ENCODE measurements at places on chromosomes 16 and 17.

DNA sequence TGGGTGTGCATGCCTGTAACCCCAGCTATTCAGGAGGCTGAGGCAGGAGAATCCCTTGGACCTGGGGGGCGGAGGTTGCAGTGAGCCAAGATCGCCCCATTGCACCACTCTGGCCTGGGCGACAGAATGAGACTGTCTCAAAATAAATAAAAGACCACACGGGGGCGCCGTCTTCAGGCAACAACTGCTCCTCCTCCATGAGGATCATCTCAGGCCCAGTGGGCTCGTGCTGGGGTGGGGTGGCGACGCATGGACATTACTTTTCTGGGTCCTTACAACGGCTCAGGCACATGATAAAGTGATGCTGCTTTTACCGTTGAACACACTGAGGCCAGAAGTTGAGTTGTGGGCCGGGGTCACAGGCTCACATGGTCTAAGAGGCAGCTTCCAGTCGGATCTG is 56.2 kb downstream of the PRMT7 start:
- peak; percentile 65 for DNase-seq

GRCh38 chr16:82639263-82639662 is 12.5 kb downstream of the CDH13 start:
- no peak for DNase-seq

- DNase-seq: no peak
Observed at GRCh38 chr17:80845863-80846671, 145.6 kb upstream of the CHMP6 start.

- DNase-seq: peak; percentile 74
Observed at GRCh38 chr17:76408037-76408849, 23.8 kb downstream of the SPHK1 start.

GRCh38 chr17:47643116-47643515 is 6.6 kb upstream of the KPNB1 start:
- DNase-seq: no peak

- DNase-seq: no peak
Observed at GRCh38 chr16:55058576-55058975, 127.9 kb downstream of the IRX5 start.

DNA sequence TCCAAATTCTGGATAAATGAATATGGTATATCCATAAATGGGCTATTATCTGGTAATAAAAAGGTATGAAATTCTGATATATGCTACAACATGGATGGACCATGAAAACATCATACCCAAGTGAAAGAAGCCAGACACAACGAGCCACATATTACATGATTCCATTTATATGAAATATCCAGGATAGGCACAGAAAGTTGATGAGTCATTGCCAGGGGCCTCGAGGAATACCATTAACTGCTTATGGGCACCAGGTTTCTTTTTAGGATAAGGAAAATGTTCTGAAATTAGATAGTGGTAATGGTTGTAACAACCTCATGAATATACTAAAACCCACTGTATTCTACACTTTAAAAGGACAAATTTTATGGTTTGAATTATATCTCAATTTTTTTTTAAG is 123.2 kb downstream of the PITPNC1 start:
- DNase-seq: no peak

- DNase-seq: no peak
Observed at GRCh38 chr16:48525201-48526057, 84.6 kb downstream of the N4BP1 start.

DNA sequence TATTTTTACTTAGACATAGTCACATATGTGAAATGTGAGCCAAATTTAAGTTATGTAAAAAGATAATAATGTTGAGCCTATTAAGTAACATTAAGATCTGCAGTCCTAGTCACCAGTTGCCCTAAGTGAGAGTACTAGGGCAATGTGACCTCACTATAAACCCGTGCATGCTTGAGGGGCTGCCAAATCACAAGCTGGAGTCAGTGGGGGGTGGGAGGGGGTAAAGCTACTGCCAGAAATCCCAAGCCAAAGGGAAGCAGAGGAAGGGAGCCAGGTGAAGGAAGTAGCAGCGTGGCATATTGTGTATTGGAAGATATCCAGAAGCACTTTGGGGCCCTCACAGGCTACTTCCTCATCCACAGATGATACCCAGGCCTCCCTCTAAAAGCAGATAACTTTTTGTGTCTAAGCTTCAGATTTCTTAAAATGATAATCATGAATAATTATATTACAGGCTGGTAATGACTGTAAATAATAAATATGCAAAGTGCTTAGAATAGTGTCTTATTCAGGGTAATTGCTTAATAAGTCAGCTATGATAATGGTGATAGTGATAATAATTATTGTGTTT is 134.1 kb downstream of the CA10 start:
- no peak for DNase-seq

DNA sequence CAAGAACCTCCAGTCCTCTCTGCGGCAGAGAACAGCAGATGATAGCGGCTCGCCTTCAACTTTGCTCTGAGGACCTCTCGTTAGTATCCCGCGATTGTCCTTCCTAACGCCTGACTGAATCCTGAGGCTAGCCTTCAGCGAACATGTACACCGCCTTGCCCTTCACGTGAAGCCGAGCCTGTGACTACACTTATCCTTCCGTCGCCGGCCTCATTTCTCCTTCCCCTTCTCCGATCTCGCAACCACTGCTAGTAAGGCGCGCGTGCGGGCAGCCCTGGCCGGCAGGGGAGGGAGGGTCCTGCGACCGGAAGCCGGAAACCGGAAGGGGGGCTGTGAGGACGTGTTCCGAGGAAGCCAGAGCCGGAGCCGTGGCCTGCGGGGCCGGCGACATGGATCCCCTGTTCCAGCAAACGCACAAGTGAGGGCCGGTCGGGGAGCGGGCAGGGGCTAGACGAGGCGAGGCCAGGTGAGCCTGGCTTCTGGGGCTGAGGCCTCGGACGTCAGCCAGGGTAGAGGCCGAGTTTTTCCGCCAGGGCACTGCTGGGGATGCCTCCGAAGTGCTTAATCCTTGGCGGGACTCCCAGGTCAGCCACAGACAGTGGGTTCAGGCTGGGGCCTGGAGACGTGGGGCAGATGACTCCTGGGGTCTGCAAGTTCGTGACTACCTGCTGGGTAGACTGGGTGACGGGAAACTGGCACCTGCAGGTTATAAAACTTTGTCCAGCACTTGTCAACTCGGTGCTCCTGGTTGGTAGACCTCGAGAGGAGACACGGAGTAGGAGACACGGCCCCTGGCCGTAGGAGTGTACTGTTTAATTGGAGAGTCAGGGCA is at the start of gene GOSR2:
TSS of gene GOSR2 (plus strand) at position 357 of the 832 bp plus-strand sequence. CDS start at position 390, 33 bp downstream.
- DNase-seq: peak; percentile 94

DNA sequence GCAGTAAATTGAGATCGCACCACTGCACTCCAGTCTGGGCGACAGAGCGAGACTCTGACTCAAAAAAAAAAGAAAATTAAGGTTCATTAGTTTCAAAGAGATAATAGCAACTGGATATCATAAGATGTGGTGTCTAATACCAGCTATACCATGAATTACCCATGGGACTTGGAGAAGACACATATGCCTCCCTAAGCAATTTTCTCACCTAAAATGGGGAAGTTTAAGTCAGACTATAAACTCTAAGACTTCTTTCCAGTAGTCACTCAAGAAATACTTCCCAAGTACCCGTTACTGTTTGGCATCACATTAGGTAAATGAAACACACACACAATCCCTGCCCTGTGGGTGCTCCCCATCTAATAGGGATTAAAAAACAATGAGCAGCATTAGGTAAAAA is 22.6 kb downstream of the SMURF2 start:
- no peak for DNase-seq

DNA sequence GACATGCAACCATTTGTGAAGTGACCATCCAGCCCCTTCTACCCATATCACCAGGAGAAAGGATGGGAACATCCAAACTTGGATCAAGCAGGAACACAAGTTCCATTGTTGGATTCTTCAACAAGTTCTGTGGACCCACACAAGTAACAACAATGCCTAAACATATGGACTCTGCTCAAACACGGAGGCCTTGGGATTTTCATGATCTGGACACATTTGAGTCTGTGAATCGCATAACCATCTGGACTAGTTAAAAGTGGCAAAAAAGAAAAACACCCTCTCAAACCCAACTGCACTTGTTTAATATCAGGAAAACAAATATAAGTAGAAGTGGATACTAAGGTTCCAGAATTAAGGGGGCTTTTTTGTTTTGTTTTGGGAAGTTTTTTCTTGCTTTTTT is 70.8 kb downstream of the TOX3 start:
- no peak for DNase-seq

DNA sequence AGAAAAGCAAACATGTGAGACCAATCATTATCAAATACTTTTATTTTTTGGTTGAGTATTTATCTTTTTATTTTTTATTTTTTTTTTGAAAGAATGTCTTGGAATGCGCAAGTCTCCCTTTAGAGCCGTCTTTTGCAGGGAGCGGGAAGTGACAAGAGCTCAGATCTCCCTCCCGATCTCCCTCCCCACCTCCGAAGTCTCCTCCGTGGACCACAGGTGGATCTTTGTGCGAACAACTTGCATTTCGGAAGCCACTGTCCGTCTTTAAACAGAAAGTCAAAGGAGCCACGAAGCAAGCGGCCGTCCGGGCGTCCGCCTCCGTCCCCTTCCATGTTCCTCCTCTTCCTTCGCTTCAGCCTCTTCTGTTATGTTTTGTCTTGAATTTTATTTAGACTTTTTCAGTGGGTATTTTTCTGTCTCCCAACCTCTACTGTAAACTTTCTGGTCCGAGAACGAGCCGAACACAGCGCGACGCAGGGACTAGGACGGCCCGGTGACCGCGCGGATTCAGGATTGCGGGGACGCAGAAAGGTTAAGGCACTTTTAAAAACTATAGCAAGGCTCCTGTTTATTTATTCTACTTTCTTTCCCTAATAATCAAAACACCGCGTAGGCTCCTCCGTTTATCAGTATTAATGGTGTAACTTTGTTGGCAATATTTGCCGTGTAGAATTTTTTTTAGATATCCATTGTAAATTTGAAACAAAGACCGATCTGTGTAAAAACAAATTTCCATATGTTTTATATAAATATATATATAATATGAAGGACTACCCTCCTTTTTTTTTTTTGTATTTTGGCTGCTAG is 3.3 kb downstream of the FOXF1 start:
- no peak for DNase-seq

DNA sequence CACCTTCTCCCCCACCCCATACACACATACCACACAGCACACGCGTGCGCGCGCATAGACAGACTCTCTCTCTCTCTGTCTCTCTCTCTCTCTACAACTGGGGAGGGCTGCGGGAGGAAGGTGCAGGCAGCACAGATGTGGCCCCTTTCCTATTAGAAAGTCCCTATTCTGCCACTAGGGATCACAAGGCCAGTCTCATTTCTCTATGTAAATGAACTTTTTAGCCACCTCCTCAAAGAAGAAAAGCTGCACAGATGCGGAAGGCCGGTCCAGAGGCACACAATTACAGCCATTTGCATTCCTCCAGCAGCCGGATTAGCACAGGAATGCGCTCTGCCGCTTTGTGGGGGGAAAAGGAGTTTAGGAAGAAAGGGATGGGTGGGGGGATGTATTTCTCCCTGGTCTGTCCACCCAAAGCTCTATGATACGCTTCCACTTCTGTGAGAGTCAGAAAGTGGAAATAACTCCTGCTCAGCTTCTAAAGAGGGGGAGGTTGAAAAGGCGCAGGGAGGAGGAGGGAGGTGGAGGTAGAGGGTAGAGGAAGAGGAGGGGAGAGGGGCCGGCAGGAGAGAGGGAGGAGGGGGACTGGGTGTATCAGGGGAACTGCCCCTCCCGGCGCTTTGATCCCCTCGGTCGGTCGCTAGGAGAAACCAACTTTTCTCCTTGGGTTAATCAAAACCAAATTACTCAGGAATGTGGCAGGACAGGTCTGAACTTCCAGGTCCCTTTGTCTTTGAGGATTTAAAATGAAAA is 11.7 kb downstream of the ZFHX3 start:
- DNase-seq: no peak

- DNase-seq: no peak
Observed at GRCh38 chr17:31425282-31426040, 34.0 kb downstream of the RAB11FIP4 start.

- no peak for DNase-seq
Observed at GRCh38 chr16:78892951-78893733, 707.4 kb downstream of the MAF start.

- no peak for DNase-seq
Observed at GRCh38 chr17:688100-688989, 26.3 kb downstream of the VPS53 start.

DNA sequence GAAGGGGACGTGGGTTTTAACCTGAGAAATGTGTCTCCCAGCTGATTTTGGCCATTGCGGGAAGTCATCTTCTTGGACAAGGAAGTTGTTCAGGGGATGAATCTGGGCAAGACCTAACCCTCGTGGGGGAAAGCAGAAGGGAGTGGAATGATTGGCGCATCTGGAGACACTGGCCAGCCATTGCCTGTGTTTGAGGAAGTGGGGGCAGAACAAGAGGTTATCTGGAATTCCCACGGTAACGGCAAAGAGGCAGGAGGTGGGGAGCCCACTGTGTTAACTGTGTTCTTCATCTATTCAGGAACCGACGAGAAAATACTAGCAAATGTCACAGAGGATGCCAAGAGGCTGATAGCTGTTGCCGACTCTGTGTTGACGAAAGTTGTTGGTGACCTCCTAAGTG is 66.9 kb downstream of the RNF213 start:
- DNase-seq: no peak

DNA sequence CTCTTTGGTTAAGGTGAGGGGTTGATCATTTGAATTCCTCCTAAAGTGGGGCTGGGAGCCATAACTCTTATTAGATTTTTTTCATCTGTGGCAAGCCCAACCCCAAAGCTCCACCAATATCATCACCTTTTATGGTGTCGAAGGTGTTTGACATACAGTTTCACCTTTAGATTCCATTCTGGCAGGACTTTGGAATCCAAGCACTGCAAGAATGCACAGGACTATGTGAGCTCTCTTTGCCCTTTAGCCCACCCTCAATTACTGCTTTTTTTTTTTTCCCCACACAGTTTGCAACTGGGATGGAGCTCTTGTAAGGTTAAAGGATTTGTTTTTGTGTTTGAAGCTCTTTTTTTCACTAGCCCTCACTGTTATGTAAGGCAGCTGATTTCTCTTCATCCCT is 154.0 kb upstream of the KCNJ16 start:
- no peak for DNase-seq

DNA sequence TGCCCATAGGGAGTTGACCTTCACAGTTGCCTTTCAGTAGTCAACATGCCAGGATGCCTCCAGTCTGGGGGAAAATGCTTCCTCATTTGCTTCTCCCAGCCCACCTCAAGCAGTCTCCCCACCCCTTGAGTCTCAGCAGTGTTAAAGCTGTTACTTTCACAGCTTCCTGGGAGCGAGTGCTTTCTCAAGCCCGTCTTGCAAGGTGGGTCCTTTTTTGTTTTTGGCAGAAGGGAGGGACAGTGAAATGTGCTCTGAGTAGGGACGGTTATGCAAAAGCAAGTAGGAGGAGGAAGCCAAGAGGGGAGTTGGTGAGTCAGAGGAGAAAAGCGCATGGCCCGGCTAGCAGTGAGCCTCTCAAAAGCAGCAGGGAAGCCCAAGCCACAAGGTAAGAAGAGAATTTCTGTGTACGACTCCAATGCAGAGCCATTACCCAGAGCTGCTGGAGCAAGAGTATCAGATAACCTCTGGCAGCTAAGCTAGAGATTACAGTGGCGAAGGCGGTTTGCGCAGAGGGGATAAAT is at the start of gene CHST4:
TSS of gene CHST4 (plus strand) at position 316 of the 521 bp plus-strand sequence. CDS start 10,252 bp downstream, outside the sequence.
- DNase-seq: peak; percentile 14

- DNase-seq: no peak
Observed at GRCh38 chr16:55822280-55822810, 10.6 kb downstream of the CES1 start.
